Cortex of kidney (tissue), 1 donor: ENCODE measurements at places on chromosomes 12 and 14.

DNA sequence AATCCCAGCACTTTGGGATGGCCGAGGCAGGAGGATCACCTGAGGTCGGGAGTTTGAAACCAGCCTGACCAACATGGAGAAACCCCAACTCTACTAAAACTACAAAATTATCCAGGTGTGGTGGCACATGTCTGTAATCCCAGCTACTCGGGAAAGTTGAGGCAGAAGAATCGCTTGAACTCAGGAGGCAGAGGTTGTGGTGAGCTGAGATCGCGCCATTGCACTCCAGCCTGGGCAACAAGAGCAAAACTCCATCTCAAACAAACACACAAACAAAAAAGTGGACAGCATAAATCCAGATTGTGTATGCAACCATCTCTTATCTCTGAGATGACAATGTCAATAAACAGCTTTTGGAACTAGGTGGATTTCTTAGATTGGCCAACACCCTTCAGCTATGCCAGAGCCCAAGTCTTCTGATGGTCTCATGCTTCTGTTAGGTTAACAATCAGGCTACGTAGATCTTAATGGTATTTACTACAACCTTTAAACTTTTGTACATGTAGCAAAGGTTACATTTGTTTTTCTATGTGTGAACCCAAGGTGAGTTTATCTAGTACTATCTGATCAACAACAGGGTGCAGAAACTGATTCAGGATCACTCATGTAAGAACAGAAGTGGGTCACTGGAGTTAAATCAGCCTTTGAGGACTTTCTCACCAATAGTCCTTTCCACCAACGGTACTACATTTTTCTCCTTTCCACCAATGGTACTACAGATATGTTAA is 73.7 kb downstream of the DUSP16 start:
- DNase-seq, result no peak

GRCh38 chr14:20969336-20969735 is 14.0 kb downstream of the RNASE2 start:
- DNase-seq, result no peak

- no peak for DNase-seq
Observed at GRCh38 chr12:78442454-78442801, 422.1 kb upstream of the SYT1 start.

GRCh38 chr14:58829594-58829993 is 191.8 kb downstream of the DACT1 start:
- DNase-seq, result no peak

DNA sequence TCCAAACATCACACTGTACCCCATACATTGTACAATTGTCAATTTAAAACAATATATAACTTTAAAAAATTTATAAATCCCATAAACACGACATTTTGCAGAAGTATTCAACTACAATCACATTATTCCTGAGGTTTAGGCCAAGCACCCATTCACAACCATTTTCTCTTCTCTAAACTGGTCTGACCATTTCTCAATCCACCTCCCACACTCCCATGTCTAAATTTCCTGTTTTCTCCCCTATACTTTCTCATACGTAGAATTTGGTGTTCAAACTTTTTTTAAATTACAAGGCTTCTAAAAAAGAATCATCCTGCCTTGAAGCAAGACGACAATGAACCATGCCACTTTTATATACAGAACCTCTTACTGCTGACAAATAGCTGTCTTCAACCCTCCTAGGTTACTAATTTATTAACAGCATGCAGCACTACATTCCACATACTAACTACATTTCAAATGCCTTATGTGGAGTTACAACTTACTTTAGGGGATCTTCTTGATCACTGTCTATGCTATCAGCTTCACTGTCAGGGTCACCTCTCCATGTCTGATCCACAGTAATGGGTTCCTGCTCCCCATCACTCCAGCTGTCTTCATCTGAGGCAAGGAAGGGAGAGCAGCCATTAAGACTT is 3.4 kb downstream of the KANSL2 start:
- no peak for DNase-seq
